ENCODE measurements at places on chromosomes 6 and 20.

DNA sequence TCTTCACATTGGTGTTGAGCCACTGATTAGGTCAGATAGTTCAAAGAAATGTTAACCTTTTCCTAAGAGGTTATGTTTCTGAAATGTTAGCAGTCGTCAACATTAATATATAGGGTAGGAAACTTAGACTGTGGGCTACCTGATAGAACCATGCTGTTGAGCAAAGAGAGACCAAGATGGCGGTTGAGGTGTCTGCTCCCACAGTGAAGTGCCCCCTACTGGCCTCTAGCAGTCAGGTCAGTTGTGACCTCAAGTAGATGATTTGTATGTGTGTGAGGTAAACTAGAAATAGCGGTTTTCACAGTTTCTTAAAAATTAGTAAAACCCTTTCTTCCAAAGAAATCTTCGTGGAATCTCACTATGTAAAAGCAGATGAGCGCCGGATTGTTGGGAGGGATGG is 40.3 kb downstream of the MTHFD1L start:
- no peak for DNase-seq

DNA sequence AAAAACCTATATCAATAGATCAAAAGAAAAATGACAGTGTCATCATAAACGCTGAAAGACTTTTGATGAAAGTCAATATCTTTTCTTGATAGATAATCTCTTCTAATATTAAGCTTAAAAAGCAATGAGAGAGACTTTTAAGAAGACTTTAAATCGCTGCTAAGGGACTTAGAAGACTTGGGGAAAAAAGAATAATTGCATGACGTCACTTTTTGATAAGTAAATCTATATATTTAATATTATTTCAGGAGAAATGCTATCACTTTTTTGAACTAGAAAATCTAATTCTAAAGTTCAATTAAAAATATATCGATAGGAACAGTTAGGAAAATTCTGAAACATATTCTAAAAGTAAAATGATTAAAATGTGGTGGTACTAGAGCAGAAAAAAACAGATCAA is 78.7 kb upstream of the TSHZ2 start:
- DNase-seq: no peak

GRCh38 chr6:37489697-37490336 is 9.9 kb downstream of the CCDC167 start:
- no peak for DNase-seq

GRCh38 chr20:3798373-3798768 is 2.3 kb downstream of the CDC25B start:
- DNase-seq: no peak

GRCh38 chr6:159876242-159876641 is 14.5 kb upstream of the MAS1 start:
- DNase-seq: no peak

- DNase-seq: no peak
Measured at GRCh38 chr6:168844821-168845609, 404.0 kb downstream of the SMOC2 start.

GRCh38 chr6:139153855-139154254 is 19.0 kb downstream of the HECA start:
- no peak for DNase-seq

GRCh38 chr20:56487216-56487615 is 18.8 kb downstream of the RTF2 start:
- DNase-seq: no peak

GRCh38 chr6:50962213-50962759 is 143.6 kb downstream of the TFAP2B start:
- no peak for DNase-seq

- DNase-seq: no peak
Measured at GRCh38 chr20:32972181-32973076, 31.8 kb downstream of the SUN5 start.

DNA sequence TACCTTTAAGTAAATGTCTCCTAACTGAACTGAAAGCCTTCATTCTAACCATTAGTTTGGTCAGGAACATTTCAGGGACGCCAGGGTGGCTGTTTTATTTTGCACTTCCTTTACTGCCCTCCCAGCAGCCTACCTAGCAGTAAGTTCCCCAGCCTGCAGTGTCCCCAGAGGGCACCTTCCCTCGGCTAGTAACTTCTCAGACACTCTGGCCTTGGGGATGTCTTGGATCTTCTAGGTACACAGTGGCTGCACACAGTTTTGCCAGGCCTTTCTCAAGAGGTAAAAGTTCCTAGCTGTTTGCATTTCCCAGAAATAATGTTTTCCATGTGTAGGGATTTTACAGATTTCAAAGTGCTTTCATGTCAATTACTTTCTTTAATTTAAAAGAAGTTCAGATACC is 378 bp upstream of the LAMA2 start:
- DNase-seq: no peak

- DNase-seq: no peak
Measured at GRCh38 chr6:109872968-109873545, 105.1 kb upstream of the GPR6 start.

DNA sequence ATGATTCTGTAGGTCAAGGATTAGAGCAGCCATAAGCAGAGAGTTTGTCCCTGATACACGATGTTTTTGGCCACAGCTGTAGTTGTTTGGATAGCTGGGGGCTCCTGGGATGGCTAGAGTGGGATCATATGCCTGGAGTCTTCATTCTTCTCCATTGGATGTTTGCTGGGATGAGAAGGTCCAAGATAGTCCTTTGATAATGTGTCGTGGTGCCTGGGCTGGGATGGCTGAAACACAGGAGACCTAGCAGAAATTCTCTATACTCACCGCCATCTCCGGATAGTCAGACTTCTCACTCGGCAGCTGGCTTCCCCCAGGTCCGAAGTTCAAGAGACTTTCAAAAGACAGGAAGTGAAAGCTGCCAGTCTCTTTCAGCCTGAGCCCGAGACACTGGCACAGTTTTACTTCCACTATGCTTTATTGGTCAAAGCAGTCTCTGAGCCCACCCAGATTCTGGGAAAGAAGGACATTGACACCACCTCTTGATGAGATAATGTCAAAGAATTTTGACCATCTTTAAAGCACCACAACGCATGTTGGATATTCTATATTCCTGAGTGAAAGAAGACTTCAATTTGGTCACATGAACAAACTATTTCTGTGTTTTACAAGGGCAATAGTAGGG is 16.0 kb downstream of the MARCKS start:
- no peak for DNase-seq

Data from thoracic aorta (tissue), 2 donors.